ENCODE measurements at places on chromosomes 7 and 10.

DNA sequence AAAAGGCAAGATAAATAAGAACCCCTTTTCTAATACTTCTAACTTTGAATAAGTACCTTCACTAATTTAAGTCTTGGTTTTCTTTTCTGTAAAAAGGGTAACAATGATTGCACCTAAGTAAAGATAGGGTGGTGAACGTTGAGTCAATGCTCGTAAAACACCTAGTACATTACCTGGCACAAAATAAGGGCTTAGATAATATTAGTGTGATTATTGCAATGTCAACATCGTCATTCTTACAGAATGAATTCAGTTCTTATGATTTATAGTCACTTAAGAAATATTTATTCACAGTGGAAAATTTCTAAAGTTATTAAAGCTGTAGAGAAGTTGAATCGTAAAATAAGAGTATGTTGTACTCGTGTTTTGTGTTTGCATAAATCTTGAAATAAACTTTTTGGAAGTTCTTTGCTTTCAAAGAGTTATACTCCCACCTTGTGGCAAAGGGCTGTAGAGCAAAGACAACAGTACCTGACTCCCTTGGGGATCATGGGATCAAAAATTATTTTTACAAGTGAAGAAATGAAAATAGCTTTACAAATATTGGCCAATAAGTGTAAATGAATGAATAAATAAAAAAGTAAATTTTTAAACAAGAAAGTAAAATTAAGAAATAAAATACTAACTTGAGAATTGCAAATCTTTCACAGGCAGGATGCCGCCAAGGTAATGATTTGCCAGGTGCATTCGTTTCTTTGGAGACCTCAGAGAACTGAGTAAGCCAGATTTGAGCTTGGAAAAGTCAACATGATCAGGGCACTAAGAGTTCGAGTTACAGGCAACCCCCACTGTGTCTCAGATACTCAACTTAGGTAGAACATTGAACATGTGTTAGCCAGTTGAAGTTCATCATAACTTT is 285.8 kb upstream of the CACNA2D1 start:
- no peak for DNase-seq

DNA sequence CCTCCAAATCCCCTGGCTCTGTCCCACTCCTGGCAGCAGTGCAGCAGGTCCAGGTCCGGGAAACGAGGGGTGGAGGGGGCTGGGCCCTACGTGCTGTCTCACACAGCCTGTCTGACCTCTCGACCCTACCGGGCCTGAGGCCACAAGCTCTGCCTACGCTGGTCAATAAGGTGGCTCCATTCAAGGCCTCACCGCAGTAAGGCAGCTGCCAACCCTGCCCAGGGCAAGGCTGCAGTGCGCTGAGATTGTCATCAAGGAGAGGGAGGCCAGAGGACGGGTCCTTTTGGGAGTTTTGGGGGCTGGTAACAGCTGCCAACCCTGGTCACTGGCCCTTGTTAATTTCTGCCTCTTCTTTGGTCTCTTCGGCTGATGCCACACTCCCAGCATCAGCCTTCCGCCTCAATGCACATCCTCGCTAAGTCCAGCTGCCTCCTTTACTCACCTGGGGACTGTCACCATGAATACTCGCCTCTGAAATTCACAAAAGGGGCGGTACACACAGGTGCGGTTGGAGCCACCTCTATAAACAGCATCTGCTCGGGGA is 3.5 kb downstream of the EPO start:
- no peak for DNase-seq

- DNase-seq: no peak
These were observed 138.0 kb upstream of the TARP start for GRCh38 chr7:38411404-38411803.

DNA sequence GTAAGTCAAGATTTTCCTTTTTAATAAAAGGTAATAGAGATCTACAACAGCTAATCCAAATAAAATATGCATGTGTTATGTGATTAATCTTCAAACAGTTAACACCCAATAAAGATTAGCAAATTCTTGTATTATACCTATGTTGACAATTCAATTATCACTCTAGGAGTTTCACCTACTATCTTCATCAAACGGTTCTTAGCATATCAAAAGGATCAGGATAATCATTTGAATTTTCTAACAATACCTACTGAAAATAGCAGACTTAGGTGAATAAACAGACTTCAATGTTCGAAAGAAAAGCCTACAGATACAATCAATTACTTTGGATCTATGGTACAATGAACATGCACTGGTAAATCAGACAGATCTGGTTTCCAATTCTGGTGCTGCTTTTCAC is 268.3 kb downstream of the CACNA2D1 start:
- no peak for DNase-seq

GRCh38 chr7:159172400-159172799 is 27.7 kb upstream of the VIPR2 start:
- no peak for DNase-seq

DNA sequence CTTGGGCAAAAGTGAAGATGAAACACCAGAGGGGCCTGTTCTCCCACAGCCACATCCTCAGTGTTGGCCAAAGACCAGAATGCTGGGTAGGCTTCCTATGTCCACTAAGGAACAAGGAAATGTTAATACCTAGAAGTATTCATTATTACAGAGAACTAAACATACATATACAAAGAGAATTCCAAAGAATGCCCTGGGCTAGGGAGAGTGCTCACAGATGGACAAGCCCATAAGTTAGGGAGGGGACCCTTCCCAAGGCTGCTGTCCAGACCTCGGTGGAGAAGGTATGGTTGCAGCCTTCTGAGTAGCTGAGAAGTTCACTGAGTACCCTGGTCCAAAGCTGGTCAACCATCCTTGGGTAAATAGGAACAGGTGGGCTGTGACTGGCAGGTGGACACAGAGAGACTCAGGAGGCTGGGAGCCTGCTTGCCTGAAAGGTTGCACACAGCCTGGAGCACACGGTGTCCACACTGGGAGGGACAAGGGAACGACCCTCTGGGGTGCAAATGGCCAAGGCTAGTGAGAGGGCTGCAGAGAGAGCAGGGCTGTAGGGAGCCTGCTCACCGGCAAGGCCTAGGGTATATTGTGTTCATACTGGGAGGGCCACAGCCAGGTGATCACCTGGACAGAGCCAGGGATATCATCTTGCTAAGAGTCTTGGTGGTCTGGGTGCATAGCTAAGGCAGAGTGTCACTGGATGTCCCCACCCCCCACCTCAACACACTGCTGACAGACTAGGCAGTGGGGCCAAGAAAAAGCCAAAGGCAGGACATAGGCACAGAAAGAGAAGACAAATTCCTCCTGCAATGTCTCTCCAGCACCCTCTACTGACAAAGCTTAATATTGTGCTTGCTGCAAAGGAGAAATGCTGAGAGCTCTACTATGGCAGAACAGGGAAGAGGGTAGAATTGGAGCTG is 40.3 kb downstream of the CPVL start:
- no peak for DNase-seq
